AG09309 (cell line): ENCODE measurements at places on chromosomes 11 and 22.

DNA sequence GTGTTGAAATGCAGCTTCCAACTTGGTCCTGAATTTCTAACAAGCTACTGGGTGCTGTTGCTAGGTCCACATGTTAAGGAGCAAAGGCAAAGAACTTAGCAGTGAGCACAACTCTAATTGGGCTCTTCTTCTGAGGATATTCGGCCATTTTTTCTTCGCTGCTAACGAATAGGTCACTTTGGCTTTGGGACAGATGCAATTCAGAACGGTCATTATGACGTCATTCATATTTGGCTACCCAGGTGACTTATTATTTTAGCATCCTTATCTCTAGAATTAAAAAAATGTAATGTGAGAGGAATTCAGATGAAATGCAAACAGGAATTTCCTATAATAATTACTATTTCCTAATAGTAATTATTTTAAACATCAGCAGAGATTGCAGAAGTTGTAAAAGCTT is 13.9 kb downstream of the TMA7B start:
- no peak for DNase-seq

DNA sequence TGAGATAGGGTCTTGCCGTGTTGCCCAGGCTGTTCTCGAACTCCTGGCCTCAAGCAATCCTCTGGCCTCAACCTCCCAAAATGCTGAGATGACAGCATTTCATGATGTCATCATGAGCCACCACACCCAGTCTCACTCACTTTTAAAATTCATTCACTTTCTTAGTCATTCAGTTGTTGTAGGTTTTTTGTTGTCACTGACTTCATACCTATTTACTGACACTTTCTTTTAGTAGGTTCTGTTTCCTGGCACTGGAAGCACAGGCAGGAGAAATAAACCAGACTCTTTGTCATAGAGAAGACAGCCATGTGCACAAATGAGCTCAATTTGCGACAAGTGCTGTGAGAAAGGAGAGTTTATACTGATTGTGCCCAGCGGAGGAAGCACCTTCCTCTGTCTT is 10.5 kb downstream of the ART5 start:
- DNase-seq, result no peak

GRCh38 chr11:123249354-123249753 is 54.3 kb upstream of the CLMP start:
- DNase-seq, result no peak

- no peak for DNase-seq
Observed at GRCh38 chr22:37659897-37660708, 1.6 kb downstream of the PDXP start.

DNA sequence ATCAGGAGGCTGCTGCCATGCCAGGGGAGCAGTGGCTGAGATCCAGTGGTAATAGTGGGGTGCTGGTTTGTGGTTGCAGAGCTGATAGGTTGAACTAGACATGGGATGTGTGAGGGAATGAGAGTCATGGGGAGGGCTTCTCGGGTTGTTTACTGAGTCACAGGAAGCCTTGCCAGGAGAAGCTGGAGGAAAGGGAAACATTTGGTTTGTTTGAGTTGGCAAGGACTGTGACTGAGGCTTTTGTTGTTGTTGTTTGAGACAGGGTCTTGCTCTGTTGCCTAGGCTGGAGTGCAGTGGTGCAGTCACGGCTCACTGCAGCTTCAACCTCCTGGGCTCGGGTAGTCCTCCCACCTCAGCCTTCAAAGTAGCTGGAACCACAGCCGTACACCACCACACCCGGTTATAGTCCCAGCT is 49.3 kb downstream of the CABIN1 start:
- DNase-seq, result peak; percentile 64

GRCh38 chr22:17705951-17706900 is 67.7 kb downstream of the BCL2L13 start:
- DNase-seq, result peak; percentile 86

DNA sequence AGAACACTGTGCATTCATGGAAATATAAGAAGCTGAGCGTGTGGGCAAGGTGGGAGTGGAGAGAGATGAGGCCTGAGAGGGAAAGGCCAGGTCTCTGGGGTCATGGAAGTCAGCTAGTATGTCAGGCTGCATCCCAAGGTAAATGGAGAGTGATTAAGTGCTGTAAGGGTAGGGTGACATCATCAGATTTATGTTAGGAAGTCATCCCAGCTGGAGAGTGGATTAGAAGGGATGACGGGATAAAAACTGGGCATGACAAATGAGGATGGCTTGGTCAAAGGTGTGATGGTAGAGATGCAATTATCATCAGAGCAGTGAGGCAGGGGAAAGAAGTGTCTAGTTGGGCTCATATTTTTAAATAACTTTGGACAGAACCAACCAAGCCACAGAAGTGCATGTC is 3.5 kb upstream of the ENDOD1 start:
- DNase-seq, result no peak

DNA sequence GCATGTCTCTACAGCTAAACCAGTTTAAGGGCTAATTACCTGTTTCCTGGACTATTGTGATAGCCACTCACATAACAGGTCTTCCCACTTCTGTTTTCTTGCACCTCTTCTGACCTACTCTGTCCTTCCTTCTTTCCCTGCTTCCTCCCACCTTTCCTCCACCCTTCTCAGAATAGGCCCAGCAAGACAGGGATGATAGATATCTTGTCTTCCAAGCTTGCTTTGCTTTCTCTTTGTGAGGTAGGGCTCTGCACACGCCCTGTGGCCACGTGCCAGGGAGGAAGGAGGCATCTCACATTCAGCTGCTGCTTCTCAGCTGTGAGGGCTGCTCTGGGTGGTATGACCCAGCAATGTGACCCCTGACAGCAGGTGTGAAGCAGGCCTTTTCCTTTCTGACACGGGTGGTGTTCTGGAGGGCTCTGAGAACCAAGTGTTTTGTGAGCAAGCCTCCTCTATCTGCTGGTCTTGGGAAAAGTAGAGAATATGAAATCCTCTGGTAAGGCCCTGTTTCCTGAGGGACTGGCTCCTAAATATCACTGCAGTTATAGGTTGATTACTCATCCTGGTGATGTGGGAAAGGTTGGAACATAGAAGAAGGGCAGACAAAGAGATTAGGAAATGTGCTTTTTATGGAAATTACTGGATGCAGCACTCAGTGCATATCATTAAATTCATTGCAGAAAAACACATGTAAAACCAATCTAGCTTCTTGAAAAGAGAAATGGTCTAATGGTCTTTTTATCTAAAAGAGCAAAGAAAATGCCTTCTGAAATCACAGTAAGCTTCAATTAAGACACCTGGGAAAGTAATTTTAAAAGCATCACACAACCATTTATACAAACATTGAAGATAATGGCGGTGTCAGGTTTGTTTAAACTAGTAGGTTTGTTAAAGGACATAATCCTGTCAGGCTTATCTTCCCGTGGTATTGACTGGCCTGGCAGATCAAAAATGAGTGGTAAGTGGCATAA is 8.5 kb downstream of the AMOTL1 start:
- DNase-seq, result peak; percentile 73

GRCh38 chr11:79461666-79462645 is 21.1 kb upstream of the TENM4 start:
- DNase-seq, result no peak

- DNase-seq, result no peak
Observed at GRCh38 chr11:109040303-109040702, 375.4 kb downstream of the DDX10 start.

- no peak for DNase-seq
Observed at GRCh38 chr11:102989379-102990047, 34.0 kb upstream of the MMP13 start.

GRCh38 chr11:78783301-78783700 is 208.6 kb upstream of the NARS2 start:
- no peak for DNase-seq

- DNase-seq, result no peak
Observed at GRCh38 chr11:75337195-75337654, 14.2 kb downstream of the ARRB1 start.

- no peak for DNase-seq
Observed at GRCh38 chr11:1665313-1665712, 31.7 kb upstream of the KRTAP5-6 start.

DNA sequence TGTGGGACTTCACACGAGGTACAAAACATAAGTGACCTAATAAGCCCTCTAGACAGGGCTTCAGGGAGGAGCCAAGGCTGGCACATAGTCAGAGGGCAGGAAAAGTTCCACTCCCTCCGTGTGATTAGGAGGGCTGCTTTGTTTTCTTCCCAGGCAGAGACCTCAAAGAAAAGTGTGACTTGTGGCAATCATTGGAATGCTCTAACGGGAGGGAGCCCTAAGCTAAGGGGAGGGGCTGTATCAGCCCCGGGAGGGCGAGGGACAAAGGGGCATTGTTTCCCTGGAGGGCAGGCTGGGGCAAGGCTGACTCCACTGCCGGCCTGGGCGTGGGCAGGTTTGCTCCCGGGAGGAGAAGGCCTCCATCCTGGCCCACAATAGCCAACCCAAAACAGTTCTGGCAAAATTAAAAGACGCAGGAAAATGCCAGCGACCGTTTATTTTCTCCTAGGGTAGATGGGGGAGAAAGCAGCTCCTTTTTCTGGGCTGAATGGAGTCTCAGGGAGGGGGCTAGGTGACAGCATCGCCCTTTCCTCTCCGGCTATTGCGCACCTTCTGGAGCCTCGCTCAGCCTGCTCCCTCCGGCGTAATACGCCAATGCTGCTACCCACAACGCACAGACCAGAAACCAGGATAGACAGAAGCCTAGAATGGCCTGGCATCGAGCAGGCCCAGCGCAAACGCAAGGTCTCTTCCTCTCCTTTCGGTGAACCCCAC is 60.2 kb downstream of the ENDOD1 start:
- no peak for DNase-seq

- DNase-seq, result no peak
Observed at GRCh38 chr11:113553915-113554314, 78.7 kb upstream of the DRD2 start.

DNA sequence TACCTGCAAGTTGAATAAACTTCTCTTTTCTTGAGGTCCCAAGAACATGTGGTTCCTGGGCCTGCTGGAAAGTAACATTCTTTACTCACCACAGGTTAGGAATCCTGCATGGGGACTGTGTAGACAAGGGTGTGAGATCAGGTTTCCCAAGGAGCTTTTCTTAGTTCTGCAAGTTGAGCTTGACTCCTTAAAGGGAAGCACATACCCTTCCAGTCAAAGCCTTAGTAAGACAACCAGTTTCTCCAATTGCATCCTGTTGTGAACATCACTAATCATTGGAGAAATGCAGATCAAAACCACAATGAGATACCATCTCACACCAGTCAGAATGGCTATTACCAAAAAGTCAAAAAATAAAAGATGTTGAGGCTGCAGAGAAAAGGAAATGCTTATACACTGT is 48.3 kb upstream of the PAK1 start:
- DNase-seq, result no peak

GRCh38 chr11:75428281-75428724 is 4.7 kb downstream of the KLHL35 start:
- DNase-seq, result no peak

- no peak for DNase-seq
Observed at GRCh38 chr22:44404341-44405020, 91.7 kb upstream of the SHISAL1 start.

DNA sequence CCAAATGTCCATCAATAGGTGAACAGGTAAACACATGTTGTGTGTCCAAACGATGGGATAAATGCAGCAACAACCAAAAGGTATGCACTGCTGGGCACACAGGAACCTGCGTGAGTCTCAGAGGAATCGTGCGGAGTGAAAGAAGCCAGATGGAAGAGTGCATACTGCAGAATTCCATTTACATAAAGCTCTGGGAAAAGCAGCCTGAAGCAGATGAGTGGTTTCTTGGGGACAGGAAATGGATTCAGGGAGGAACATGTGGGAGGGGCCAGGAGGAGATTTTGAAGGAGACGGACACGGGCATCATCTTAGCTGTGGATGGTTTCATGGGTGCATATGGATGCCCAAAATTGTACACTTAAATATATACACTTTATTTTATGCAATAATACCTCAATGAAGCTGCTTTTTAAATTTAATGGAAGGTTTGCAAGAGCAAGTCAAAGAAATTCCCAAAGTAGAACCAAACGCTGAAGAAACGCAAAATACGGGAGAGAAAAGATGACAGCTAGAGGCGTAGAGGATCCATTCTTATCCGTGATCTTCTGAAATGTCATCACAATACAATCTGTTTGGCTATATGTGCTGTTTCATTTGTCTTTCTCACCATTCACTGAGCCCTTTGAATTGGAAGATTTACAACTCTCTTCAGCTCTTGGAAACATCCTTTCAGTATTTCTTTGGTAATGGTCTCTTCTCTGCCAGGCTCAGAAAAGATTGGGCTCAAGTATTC is 24.5 kb downstream of the ST14 start:
- DNase-seq, result no peak

GRCh38 chr11:73107597-73107996 is 34.5 kb downstream of the FCHSD2 start:
- no peak for DNase-seq

- DNase-seq, result no peak
Observed at GRCh38 chr11:13720940-13721339, 52.5 kb downstream of the FAR1 start.

DNA sequence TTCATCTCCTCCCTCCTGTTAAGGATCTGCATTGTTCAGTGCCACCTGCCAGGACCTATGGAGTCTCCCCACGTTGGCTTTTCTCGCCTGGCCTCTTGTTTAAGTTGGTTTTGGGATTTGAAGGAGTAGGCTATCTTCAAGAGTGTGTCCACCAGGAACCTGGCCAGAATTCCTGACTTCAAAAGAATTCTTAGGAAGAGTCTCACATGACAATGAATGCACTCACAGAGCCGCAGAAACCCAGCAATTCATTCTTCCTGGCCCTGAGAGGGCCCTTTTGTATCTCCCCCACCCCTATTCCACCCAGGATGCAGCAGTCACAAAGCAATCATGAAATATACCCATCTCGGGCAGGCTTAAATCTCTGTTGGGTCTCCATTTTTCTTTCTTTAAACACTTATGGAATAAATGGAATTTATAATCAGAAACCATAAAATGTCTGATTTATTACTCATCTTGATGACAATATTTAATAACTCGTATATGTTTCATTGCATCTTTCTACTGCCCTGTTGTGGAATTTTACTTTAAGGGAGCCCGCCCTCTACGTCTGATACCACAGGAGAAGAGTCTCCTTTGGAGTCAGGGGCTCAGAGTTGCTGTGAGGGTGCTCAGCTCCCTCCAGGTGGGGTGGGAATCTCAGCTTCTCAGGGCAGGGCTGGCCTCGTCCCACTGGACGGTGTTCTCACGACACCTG is 507.0 kb downstream of the NTM start:
- DNase-seq, result no peak

- DNase-seq, result no peak
Observed at GRCh38 chr11:405323-405953, 9.4 kb downstream of the SIGIRR start.

- no peak for DNase-seq
Observed at GRCh38 chr11:68743539-68743938, 7.8 kb downstream of the TESMIN start.

- DNase-seq, result no peak
Observed at GRCh38 chr11:3946455-3947017, 91.1 kb downstream of the STIM1 start.
